Thymus (tissue), 14 donors: ENCODE measurements at places on chromosomes 11 and 22.
A peak's percentile ranks its signal among the peaks of the same experiment; 100 is the strongest.

- DNase-seq, result no peak
Measured at GRCh38 chr22:48596111-48596850, 1231.4 kb downstream of the BRD1 start.

- DNase-seq, result no peak
Measured at GRCh38 chr11:116928845-116929244, 91.4 kb upstream of the APOA1 start.

- no peak for DNase-seq
Measured at GRCh38 chr22:28034760-28035401, 115.8 kb upstream of the PITPNB start.

GRCh38 chr11:91194546-91194945, 971.7 kb upstream of the CHORDC1 start:
- no peak for DNase-seq

DNA sequence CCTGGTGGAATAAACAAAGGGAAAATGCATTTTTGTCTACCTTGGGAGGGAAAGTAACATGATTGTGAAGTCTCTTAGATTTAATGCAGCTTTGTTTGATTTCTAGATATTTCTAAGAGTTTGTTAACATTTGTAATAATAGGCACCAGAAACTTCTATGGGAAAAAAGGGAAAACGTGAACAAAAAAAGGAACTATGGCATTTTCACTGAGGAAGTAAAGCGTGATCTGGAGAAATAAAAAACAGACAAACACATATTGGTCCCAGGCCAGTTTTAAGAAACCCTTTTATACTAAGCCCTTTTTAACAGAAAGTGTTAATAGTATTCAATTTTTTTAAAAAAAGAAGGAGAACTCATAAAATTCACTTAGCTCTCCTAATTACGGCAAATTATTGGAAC, 6.9 kb upstream of the MS4A7 start:
- no peak for DNase-seq

DNA sequence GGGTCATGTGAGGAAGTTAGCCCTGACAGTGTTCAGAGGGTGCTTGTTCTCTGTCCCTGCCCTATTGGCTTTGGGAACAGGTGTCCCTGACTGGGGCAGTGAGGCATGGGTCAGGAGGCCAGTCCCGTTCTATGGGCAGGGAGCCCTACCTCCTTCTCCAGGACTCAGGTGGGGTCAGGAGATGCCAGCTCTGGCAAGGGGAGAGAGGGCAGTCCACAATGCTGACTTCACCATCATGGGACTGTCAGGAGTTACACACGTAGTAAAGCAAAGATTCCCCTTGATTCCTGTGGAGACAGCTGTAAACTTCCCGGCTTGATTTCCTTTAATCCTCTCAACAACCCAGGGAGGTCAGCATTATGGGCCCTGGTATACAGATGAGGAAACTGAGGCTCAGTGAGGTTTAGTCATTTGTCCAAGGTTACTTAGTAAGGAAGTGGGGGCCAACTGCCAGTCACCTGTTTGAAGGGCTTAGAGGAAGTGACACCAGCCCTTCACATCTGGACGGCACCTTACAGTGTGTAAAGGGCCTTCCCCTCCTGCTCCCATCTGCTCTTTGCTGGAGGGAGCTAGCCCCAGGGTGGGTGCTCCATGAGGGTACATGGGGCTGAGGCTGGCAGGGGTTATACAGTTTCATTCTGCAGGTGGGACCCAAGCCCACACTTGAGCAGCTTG, 11.9 kb downstream of the MICALL1 start:
- DNase-seq, result no peak

DNA sequence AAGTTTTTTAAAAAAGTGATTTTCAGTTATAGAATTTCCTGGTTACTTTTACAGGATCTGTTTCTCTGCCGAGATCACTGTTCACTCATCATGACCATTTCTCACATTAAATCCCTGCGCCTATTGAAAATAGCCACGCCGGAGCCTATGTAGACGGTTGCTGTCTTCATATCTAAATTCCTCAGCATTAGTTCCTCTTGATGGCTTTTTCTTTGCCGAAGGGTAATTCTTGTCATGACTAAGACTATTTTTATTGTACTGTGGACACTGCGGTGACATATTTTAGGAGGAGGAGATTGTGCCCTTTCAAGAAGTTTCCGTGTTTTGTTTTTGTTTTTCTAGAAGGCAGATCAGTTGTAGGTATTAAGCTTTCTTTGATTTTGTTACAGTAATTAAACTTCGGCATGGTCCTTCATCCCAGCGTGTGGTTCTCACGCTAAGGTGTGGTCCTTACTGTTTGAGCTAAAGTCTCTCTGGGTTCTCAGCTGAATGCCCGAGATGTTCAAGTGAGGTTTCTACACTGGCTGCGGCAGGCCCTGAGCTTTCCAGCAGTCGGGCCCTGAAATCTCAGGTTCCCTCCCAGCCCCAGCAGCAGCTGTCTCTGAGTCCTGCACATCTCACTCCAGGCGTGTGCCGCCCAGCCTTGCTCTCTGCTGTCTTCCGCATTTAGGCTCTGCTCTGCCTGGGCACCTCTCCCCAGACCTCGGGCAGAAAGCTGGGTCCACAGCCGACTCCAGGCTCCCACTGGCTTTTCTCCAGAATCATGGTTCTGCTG, 1110.5 kb downstream of the TBC1D22A start:
- no peak for DNase-seq

DNA sequence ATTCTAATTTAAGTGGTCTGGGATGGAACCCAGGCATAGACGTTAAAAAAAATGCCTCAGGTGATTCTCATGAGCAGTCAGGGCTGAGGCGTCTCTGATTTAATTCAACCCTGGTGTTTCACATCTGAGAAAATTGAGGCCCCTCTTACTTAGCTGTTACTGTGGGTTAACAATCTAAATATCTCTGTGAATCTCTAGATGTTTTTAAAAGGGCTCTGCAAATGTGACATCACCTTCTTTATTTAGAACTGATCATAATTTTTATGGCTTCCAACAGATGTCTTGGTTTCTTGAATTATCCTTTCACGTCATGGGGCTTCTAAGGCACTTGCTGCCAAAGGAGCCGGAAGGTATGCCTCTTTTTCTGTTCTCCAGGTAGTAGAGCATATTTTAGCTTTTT, 76.1 kb upstream of the LIN7C start:
- no peak for DNase-seq

- no peak for DNase-seq
Measured at GRCh38 chr11:60482361-60482760, 10.2 kb upstream of the MS4A12 start.

DNA sequence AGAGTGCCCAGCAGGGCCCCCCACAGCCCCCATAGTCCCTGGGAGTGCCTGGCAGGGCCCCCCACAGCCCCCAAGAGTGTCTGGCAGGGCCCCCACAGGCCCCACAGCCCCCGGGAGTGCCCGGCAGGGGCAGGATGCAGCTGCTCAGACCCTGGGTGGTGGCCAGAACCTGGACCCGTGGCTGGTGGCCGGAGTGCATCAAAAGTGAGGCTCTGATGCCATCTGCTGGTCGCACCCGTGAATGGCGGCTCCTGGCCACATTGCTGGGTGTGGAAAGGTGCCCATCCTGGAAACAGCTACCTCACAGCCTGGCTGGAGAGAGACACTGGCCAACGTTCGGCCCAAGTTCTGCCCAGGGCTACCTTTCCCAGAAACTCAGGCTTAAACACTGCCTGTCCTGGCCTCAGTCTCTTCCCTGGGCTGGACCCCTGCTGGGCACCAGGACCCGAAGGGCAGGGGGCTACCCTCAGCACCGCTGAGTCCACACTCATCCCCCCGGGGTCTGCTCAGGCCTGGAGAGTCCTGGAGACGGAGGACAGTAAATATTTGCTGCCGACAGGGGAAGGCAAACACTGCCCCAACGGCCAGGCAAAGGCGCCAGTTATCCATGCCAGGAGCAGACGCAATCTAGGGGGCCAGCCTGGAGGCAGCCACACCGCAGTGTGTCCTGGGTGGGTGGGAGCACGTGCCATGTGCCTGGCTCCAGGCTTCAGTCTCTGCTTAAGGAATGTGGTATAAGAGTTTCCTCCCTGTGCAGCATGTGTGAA, 4.4 kb downstream of the INS start:
- DNase-seq, result peak; percentile 28

DNA sequence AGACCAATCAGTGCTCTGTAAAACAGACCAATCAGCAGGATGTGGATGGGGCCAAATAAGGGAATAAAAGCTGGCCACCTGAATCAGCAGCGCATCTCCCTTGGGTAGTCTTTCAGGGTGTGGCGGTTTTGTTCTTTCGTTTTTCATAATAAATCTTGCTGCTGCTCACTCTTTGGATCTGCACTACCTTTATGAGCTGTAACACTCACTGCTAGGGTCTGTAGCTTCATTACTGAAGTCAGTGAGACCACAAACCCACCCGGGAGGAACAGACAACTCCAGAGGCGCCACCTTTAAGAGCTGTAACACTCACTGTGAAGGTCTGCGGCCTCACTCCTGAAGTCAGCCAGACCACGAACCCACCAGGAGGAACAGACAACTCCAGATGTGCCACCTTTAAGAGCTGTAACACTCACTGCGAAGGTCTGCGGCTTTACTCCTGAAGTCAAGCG, 175.5 kb upstream of the PDGFD start:
- no peak for DNase-seq

DNA sequence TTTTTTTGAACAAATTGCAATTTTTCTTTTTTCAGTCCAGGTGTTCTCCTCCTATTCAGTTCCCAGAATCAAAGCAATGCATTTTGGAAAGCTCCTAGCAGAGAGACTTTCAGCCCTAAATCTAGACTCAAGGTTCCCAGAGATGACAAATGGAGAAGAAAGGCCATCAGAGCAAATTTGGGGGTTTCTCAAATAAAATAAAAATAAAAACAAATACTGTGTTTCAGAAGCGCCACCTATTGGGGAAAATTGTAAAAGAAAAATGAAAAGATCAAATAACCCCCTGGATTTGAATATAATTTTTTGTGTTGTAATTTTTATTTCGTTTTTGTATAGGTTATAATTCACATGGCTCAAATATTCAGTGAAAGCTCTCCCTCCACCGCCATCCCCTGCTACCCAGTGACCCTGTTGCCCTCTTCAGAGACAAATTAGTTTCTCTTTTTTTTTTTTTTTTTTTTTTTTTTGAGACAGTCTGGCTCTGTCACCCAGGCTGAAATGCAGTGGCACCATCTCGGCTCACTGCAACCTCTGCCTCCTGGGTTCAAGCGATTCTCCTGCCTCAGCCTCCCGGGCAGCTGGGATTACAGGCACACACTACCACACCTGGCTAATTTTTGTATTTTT, 6.2 kb upstream of the UBE4A start:
- DNase-seq, result peak; percentile 54

DNA sequence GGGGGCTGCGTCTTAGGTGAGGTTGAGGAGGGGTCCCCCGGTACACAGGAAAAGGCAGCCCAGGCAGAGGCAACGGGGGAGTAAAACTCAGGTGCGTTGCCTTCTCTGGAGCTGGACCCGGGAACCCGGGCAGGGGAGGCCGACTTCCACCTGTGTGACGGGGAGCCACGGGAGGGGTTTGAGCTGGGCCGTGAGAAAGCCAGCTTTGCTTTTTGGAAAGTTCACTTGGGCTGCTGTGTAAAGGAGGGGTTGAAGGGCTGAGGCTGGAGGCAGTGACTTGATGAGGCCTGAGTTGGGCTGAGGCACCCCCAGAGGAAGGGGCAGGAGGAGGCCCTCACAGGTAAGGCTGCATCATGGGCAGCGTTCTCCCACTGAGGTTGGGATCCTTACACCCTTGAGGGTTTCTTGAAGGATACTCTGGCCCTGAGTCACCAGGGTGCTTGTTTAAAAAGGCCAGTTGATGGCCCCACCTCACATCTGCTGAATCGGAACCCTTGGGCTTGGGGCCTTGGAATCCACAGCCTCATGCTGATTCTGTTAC, 47.2 kb downstream of the CHRDL2 start:
- no peak for DNase-seq

DNA sequence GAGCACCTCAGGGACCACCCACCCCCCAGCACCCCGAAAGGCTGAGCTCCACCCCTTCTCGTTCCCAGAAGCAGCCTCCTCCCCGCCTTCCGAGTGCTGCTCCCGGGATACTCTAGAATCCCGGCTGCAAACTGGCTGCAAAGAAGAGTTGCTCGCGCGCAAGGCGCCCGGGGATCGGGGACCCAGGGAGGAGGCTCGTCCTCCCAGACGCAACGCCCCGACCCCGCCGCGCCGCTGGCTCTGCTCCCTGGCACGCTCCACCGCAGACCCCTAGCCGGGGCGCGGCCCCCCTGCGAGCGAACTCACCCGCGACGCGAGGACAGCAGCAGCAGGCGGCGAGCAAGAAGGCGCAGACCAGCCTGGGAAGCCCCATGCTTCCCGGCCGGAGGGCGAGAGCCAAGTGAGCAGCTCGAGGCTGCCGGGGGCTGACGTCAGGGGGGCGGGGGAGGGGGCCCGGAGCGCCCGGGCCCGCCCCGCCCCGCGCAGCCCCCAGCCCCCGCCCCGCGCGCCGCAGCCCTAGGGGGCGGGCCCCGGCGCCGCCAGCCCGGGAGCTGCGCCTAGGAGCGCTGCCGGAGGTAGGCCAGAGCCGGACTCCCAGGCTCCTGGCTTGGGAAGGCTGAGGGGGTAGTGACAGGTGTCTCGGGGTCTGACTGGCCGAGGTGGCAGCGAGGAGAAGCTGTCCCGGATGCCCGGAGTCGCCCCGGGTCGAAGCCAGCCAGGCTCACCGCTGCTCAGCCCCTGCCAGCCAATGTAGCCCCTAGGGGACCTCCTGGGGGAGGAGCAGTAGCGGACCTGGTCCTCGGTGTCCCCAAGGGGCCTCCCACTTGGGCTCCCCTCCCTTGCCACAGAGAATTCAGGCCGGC, at the start of gene MCAM:
Gene MCAM, minus strand, starts transcription at position 402 of the 863 bp plus-strand sequence. Its CDS starts 29 bp downstream, at position 373.
- no peak for DNase-seq

DNA sequence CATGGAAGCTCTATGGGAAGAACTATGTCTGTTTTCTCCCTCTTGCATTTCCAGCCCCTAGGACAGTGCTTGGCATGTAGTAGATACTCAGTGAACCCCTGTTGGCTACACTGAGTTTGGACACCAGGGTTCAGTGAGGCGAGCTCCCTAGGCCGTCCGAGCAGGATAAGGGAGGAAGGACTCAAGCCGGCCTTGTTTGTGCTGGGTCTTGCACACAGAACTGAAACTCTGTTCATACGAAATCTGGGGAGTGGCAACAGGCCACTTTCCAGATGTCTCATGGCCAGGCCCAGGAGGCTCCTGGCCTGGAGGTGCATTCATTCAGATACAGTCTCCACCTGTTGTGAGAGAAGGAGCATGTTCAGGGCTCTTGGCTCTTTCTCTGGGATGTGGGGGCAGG, 23.6 kb upstream of the LMO1 start:
- no peak for DNase-seq

- no peak for DNase-seq
Measured at GRCh38 chr11:14451825-14452224, 47.8 kb downstream of the COPB1 start.
